ENCODE measurements at places on chromosomes 11 and 22.

DNA sequence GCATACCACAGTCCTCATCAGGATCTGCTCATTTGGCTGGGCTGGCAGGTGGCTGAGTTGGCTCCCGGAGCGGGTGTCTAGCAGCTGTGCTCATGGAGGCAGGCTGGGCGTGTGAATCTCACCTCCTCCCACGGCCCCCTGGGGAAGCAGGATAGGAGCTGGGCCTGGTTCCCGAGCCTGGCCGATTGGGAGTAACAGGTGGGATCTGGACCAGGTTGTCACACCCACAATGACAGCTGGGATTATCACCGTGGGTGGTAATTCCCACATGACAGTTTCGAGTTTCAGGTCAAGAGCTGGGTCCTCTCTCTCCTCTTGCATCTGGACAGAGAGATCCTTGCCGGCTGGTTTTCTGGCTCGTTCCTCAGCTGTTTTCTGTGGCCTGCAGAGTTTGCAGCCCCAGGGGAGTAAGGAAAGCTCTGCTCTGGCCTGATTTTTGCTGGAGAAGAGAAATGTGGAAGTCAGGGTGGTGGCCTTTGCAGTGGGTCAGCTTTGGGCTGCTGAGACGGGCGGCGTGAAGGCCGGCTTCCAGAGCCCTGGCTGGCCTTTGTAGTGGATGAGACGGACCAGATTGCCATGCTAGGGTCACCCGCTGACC, 57.0 kb downstream of the BCR start:
- no peak for DNase-seq

GRCh38 chr11:13679768-13680167, 11.3 kb downstream of the FAR1 start:
- no peak for DNase-seq

- DNase-seq = no peak
Measured at GRCh38 chr11:81497202-81497804, 1236.4 kb downstream of the FAM181B start.

GRCh38 chr11:72969894-72970335, 155.7 kb downstream of the ATG16L2 start:
- peak; percentile 48 for DNase-seq

DNA sequence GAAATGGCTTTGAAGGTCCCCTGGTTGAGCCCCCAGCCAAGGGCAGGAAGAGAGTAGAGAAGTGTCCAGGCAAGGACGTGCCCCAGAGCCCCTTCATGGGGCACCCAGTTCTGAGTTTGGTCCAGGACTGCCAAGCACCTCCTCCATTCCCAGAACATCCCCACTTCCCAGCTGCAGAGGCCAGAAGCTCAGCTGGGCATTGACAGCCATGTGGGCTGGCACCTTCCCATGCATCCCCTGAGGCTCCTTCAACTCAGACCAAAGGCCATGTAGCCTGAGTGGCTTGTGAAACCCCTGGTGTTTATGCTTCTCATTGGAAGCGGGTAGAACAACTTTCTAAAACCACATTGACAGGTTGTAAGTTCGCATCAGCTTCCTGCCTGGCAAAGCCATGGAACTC, 789.6 kb downstream of the TBC1D22A start:
- DNase-seq = no peak

DNA sequence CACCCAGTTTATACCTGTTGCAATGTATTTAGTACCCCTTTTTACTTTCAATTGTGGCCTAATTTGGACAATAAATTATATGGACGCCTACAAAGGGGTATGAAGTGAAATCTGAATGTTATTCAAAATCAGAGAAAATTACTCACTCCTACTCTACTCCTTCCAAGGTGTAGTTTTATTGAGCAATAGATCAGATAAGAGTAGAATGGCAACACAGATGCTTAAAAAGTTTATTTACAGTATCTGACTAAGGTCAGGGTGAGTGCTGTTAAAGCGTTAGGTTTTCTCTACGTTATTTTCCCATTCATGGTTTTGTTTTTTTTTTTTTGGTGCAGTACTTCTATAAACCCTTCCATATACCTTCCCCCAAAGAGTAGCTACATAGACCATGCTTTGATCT, 805.6 kb downstream of the KCNA4 start:
- DNase-seq = no peak

- no peak for DNase-seq
Measured at GRCh38 chr11:134349802-134350355, 18.1 kb downstream of the GLB1L2 start.

DNA sequence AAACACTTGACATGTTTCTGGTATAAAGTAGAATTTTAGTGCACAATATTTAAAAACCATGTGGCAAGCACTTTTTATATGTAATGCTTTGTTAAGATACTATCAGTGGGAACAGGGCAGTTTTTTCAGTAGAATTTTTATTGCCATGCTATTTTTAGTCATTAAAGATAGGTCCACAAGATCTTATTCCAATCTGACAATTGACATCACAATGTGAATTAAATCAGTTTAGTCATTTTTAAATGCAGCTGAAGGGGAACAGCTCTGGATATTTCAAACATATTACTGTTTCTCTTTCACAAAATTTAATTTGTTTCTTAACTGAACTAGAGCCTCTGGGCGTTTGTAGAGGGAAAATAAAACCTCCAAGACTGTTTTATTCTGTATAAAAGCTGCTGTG, 194.1 kb downstream of the MSANTD4 start:
- no peak for DNase-seq

DNA sequence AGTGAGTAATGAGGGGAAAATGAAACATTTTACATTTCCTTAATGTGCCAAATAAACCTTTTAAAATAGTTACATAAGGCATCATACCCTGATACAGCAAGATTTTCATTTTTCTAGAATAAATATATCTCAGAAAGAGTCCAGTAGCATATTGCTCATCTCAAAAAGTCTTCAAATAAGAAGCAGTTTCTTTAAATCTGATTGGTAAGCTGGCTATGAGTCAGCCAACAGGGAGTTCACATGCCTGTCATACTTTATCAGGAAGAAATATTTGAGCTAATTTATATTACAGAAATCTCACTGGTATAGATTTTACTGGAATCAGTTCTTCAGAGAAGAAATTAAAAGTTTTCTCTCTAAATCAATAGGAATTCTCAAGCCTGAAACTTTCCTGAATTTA, 258.1 kb downstream of the C11orf87 start:
- no peak for DNase-seq

DNA sequence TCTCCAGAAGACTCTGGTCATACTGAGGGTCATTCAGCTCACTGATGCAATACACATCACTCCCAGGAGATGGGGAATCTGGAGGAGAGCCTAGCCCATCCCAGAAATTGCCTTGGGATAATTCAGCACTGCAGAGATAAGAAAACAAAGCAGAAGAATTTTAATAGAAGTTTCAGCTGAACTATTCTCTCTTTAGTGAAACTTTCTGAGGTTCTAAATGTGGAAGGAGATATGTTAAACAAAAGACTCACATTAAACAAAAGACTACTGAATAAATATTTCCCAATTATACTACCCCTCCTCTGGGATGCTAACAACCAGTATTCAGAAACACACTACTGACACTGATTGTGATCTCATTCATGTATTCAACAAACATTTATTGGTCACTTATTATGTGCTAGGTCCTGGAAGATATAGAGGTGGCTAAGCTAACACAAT, 47.8 kb downstream of the C2CD3 start:
- DNase-seq = no peak

DNA sequence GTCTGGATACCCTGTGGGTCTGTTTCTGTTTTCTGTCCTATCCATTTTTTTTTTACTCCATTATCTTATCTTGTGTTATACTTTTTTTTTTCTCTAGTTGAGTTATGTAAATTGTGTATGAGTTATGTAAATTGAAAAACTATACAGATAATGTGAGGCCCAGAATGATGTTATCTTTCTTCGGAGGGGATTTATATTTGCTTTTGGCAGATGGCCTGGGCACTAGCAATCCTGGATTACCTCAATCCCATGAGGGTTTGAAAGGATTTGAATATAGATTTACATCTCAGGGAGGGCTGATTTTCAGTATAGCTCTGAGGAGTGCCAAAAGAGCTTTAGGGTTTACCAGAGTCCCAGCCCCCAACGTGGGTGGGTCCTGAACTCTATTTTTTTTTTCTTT, 71.0 kb downstream of the CSTPP1 start:
- no peak for DNase-seq

GRCh38 chr22:25354456-25354855, 135.0 kb downstream of the CRYBB2 start:
- DNase-seq = no peak

DNA sequence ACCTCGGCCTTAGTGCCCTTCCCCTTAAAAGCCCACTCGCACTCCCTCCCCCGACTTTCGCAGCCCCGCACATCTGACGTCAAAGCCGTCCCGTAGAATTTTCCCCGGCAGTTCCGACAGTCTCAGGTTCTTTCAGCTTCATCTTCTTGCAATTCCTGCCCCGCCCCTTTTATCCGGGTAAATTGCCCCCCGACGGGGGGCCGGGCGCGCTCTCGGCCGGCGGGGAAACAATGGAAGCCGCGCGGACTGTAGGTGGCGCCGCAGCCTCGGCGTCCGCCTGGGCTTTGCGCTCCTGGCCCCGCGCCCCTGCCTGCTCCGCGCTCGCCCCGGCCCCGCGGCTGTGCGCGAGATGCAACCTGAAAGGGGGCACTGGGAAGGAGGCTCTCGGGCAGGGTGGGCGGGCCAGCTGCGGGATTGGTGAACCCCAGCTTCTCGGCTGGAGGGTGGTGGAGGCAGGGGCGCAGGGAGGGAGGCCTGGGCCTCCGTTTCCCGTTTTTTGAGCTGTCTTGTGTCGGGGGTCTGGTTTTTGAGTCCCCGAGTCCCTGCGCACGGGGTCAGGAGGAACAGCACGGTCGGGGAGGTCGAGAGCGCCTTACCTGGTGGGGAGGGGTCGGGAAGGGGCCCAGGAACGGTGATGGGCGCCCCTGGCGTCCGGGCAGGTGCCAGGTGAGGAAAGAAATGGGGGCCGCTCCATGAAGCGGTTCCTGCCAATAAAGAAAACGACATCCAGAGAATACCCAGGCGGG, 859 bp upstream of the FGF19 start:
- DNase-seq = no peak

- DNase-seq = no peak
Measured at GRCh38 chr11:119791701-119792151, 62.7 kb upstream of the NECTIN1 start.

DNA sequence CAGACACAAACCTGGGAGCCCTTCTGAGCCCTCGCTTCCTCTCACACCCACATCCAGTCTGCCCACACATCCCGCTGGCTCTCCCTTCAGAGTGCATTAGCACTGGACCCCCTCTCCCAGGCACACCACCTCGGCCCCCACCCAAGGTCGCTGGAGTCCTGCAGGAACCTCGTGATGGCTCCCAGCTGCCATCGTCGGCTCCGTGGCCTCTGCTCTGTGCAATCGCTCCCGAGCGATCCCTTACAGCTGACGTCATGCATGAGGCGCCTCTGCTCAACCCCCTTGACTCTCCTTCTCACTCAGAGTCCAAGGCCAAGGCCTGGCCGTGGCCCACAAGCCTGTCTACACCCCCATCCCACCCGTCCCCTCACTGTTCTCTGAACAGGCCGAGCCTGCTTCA, 183.9 kb downstream of the EFCAB6 start:
- no peak for DNase-seq

- no peak for DNase-seq
Measured at GRCh38 chr11:88521399-88521798, 183.9 kb upstream of the CTSC start.

DNA sequence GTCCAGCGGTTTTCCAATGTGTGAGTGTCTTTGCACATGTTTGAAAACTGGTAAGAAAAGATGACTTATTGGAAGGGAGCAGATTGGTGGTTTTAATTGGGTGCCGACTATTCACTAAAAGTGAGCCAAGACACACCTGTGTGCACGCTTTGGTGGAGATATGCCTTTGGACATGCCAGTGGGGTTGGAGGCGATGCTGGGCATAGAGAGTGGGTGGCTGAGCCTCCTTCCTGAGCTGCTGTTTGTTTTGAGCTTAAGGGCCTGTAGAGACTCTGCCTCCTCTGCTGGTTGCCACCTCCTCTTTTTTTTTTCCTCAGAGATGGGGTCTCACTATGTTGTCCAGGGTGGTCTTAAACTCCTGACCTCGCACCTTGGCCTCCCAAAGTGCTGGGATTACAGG, 9.5 kb downstream of the IGHMBP2 start:
- DNase-seq = no peak
